ENCODE measurements at places on chromosomes 6 and 20.

- H3K4me1 ChIP-seq, result no peaks in the 10 kb centered on the region
- no peaks in the 10 kb centered on the region for H3K27me3 ChIP-seq
- H3K36me3 ChIP-seq, result peaks cover 24% of the 10 kb centered on the region
- H3K27ac ChIP-seq, result no peak overlapping the region
- H3K4me3 ChIP-seq, result no peak overlapping the region
These were observed 40.5 kb upstream of the MPC1 start for GRCh38 chr6:166423051-166423745.

GRCh38 chr6:39777661-39778060, 14.5 kb upstream of the DAAM2 start:
- no peak for DNase-seq
- H3K27ac ChIP-seq, result no peak overlapping the region
- peaks cover 10% of the 10 kb centered on the region for H3K27me3 ChIP-seq
- no peaks in the 10 kb centered on the region for H3K36me3 ChIP-seq

GRCh38 chr6:155717374-155717773, 261.7 kb upstream of the NOX3 start:
- no peak for DNase-seq
- no peaks in the 10 kb centered on the region for H3K4me1 ChIP-seq
- H3K36me3 ChIP-seq, result no peaks in the 10 kb centered on the region
- no peak overlapping the region for H3K27ac ChIP-seq

DNA sequence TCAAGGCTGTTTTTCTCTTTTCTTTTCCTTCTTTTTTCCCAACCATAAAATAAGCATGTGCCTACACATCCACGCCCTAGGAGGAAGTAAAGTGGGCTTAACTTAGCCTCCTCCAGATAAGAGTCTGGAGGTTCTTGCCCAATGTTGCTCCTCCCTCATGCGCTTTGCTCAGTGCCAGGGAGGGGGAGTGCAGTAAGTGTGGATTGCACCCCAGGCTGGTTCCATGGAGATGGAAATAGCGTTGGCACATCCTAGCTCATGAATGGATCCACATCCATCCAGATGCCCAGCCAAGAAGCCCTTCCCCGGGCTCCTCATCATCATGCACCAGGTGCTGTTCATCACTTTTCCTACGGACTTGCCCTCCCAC, 58.2 kb downstream of the NEDD9 start:
- H3K36me3 ChIP-seq, result no peaks in the 10 kb centered on the region
- no peaks in the 10 kb centered on the region for H3K27me3 ChIP-seq
- H3K4me3 ChIP-seq, result no peak overlapping the region
- H3K4me1 ChIP-seq, result peaks cover 11% of the 10 kb centered on the region
- no peak for DNase-seq

GRCh38 chr20:12395353-12395752, 477.7 kb downstream of the BTBD3 start:
- H3K27me3 ChIP-seq, result no peaks in the 10 kb centered on the region
- H3K4me3 ChIP-seq, result no peak overlapping the region
- H3K27ac ChIP-seq, result no peak overlapping the region
- DNase-seq, result no peak
- H3K36me3 ChIP-seq, result no peaks in the 10 kb centered on the region

GRCh38 chr20:62831854-62832211, 15.0 kb downstream of the COL9A3 start:
- no peaks in the 10 kb centered on the region for H3K36me3 ChIP-seq
- no peak for DNase-seq
- peak overlapping the region; percentile 66 for H3K4me3 ChIP-seq
- no peaks in the 10 kb centered on the region for H3K27me3 ChIP-seq
- H3K27ac ChIP-seq, result no peak overlapping the region

Data from stimulated activated naive B cell treated with anti-CD40 and anti-IgM and Interleukin-4, amounts not matched to agents 10 μg/mL and 1 μg/mL and 100 μg/mL, for 72 hours (primary cell).